ENCODE measurements at places on chromosomes 6 and 20. TPM values are rescaled to one million over a fixed set of nuclear protein-coding genes. Genes with fewer than 3 reads are reported as not detected.

Gene BPI
- not detected for total RNA-seq

DNA sequence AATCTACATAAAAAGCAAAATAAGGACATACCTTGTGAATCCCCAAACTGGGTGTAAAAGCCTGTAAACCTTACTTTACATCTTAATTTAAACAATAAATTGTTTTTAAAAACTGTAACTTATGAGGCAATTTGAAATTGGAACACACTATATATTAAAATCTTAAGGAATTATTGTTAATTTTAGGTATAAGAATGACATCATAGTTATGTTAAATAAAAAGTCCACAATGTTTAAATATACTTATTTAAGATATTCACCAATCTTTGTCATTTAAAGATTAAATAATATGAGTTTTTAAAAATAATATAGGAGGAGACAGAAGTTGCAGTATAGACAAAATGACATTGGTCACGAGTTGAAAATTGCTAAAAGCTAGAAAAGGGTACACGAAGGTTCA lies 621.9 kb upstream of the POU3F2 start:
- H3K4me3 ChIP-seq: no peak overlapping the region
- H3K4me1 ChIP-seq: no peaks in the 10 kb centered on the region
- DNase-seq: no peak
- no peaks in the 10 kb centered on the region for H3K36me3 ChIP-seq
- H3K27ac ChIP-seq: no peak overlapping the region

Gene ZNF311
- total RNA-seq: 0.69 TPM

Gene PRL
- not detected for total RNA-seq

DNA sequence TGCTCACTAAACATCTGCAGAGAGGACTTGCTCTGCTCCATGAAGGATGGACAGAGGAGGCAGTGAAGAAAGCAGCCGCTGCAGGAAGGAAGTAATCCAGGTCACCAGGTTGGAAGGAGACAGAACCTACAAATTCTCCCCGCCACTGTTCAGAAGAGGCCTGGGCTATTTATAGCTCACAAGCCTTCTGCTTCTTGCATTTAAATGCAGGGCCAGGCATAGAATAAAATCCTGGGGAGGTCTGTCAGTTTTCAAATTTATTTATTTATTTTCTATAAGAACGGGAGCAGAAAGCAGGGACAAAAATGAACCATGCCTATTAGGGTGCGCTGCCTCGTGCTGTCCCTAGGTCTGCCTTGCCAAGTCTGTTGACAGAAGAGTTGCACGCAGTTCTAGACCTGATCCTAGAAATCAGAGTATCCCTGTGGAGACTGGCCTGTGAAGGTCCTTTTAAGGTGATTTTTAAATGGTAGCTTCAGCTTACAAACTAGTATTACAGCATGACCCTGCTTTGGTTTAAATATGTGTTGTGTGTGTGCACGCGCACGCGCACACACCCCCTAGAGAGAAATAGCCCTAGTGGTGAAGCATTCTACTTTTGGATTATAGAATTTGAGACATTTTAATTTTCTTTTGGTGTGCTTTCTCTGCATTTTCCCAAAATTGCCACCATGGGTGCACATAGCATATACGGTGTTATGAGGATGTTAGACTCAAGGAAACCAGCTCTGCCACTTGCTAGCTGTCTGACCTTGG lies 19.5 kb downstream of the RIMS4 start:
- H3K27me3 ChIP-seq: peaks cover 2% of the 10 kb centered on the region
- H3K27ac ChIP-seq: no peak overlapping the region
- H3K4me1 ChIP-seq: no peaks in the 10 kb centered on the region
- DNase-seq: no peak

Gene OLIG3
- not detected for total RNA-seq

Gene SLC22A2
- not detected for total RNA-seq

Measured in activated naive CD4-positive, alpha-beta T cell treated with anti-CD3 and anti-CD28 coated beads for 36 hours (primary cell).